ENCODE measurements at places on chromosomes 16 and 17. TPM values are rescaled to one million over a fixed set of nuclear protein-coding genes. Genes with fewer than 3 reads are reported as not detected.
A peak's percentile ranks its signal among the peaks of the same experiment; 100 is the strongest.

DNA sequence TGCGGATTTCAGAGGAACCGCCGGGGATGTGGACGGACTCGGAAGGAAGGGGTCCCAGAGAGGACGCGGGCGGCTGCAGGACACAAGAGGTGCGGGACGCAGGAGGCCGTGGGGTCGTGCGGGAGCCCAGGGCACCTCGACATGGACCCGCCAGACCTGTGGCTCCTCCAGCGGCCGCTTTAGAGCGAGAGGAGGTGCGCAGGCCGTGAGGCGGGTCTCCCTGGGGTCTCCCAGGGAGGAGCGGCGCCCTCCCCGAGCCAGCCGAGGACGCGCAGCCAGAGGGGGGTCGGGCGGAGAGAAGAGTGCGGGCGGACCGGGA lies 6.8 kb upstream of the FLYWCH1 start:
- H3K36me3 ChIP-seq = no peaks in the 10 kb centered on the region
- peak overlapping the region; percentile 77 for H3K27ac ChIP-seq
- H3K4me3 ChIP-seq = peak overlapping the region; percentile 61
- no peaks in the 10 kb centered on the region for H3K27me3 ChIP-seq

- H3K27ac ChIP-seq = peak overlapping the region; percentile 65
- H3K27me3 ChIP-seq = no peaks in the 10 kb centered on the region
- H3K4me3 ChIP-seq = no peak overlapping the region
These were observed 370.0 kb downstream of the CDH13 start for GRCh38 chr16:82996814-82997213.

GRCh38 chr16:90007015-90007414 lies 12.2 kb downstream of the DBNDD1 start:
- no peak overlapping the region for H3K27ac ChIP-seq
- DNase-seq = no peak
- no peak overlapping the region for H3K4me3 ChIP-seq
- H3K27me3 ChIP-seq = no peaks in the 10 kb centered on the region
- H3K4me1 ChIP-seq = no peaks in the 10 kb centered on the region
- no peaks in the 10 kb centered on the region for H3K36me3 ChIP-seq

DNA sequence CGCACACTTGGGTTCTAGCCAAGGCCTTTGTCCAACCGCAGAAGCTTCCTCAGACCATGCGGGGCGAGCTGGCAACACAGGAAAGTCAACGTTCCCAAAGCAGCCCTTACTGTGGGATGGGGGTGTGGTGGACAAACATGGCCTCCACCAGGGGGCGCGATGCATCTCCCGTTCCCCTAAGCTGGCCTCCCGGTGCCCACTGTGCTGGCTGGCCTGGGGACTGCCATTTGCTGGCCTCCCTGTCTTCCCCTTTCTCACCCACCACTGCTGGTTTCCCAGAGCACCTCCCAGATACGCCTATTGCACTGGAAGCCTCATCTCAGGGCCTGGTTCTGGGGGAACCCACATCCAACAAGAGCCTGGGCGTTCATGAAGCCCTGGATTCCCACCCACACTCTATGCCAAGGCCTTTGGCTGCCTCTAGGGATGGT lies 145.3 kb downstream of the IRF8 start:
- DNase-seq = no peak
- H3K4me3 ChIP-seq = no peak overlapping the region

DNA sequence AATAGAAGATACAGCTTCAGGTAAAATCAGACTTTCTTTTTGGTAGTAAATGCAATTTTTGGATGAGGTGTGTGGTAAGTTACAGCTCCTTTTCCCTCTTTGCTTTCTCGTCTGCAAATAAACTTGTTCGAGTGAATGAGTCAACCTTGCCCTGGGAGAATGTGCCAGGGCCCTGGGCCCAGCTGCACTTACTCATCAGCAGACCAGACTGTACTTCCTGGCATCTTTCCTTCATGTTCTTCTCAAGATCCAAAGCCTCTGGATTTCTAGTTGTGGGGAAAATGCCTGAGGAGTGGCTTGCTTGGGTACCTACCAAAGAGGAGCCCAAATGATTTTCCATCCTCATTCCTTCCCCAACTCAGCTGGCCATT lies 5.4 kb upstream of the G6PC1 start:
- DNase-seq = no peak
- no peaks in the 10 kb centered on the region for H3K27me3 ChIP-seq
- H3K4me3 ChIP-seq = no peak overlapping the region
- H3K4me1 ChIP-seq = peaks cover 62% of the 10 kb centered on the region

DNA sequence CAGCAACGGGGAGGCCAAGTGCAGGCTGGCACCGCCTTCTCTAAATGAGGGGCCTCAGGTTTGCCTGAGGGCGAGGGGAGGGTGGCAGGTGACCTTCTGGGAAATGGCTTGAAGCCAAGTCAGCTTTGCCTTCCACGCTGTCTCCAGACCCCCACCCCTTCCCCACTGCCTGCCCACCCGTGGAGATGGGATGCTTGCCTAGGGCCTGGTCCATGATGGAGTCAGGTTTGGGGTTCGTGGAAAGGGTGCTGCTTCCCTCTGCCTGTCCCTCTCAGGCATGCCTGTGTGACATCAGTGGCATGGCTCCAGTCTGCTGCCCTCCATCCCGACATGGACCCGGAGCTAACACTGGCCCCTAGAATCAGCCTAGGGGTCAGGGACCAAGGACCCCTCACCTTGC lies 18.5 kb downstream of the NGFR start:
- no peak overlapping the region for H3K27ac ChIP-seq
- no peaks in the 10 kb centered on the region for H3K36me3 ChIP-seq
- peaks cover 10% of the 10 kb centered on the region for H3K4me1 ChIP-seq
- peaks cover 11% of the 10 kb centered on the region for H3K27me3 ChIP-seq

Gene CCDC43
- 25.5 TPM for polyA plus RNA-seq

Data from large intestine (tissue), 12 donors.